ENCODE measurements at places on chromosomes 4 and X.

- no peak for DNase-seq
Observed at GRCh38 chr4:675036-675882, 917 bp downstream of the MYL5 start.

- peak; percentile 40 for DNase-seq
Observed at GRCh38 chr4:147173797-147174432, 228.3 kb upstream of the TTC29 start.

DNA sequence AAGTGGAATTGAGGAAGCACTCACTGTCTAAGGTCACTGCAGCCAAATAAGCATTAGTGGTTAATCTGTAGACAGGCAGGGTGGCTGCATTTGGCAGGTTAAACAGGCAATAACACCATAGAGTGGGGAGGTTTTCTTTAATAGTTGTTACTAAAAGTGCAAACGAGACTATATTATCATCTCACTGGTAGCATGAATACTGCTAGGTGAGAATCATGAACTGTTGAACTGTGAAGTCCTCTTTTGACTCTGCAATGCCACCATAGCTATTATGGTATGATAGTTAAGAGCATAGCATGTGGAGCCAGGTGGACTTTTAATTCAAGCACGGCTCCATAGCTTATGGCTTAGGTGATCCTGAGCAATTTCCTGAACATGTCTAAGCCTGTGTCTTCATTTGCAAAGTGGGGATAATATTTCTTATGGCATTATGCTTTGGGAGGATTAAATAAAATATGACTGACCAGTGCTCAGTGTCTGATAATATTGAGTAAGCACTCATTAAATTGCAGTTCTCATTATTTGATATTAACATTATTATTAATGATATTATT, 235.6 kb upstream of the HHIP start:
- no peak for DNase-seq

GRCh38 chrX:85619962-85620361, 240.5 kb upstream of the POF1B start:
- no peak for DNase-seq

- no peak for DNase-seq
Observed at GRCh38 chr4:61950625-61951024, 750.5 kb downstream of the ADGRL3 start.

DNA sequence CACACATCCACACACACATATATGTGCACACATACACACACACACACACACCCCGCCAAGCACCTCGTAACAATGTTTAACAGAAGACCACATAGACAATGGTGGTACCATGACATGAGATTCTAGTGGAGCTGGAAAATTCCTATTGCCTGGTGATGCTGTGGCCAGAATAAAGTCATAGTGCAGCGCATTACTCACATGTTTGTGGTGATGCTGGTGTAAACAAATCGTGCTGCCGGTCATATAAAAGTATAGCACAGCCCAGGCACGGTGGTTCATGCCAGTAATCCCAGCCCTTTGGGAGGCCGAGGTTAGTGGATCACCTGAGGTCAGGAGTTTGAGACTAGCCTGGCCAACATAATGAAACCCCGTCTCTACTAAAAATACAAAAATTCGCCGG, 275.2 kb downstream of the TRIML1 start:
- no peak for DNase-seq

DNA sequence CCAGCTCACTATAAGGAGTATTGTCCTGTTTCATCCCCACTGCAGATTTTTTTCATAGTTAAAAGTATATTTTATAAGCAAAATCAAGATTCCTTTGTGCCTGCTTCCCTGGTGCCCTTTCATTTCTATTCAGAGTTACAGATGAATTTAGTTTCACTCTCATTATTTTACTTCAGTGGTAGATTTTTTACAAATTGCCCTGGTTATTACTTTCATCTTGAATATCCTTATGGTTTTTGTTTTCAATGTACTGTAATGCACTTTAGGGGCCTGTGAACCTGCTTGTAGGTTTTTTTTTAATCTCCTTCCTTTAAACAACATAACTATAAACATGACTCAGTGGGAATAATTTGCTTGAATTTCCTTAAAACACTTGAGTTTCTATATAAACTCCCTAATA, 126.8 kb downstream of the GPR143 start:
- no peak for DNase-seq

GRCh38 chr4:177005674-177006230, 213.0 kb upstream of the VEGFC start:
- DNase-seq, result no peak

GRCh38 chr4:40897557-40898203, 147.9 kb downstream of the NSUN7 start:
- no peak for DNase-seq

- DNase-seq, result no peak
Observed at GRCh38 chrX:109855501-109855900, 122.4 kb upstream of the ACSL4 start.

DNA sequence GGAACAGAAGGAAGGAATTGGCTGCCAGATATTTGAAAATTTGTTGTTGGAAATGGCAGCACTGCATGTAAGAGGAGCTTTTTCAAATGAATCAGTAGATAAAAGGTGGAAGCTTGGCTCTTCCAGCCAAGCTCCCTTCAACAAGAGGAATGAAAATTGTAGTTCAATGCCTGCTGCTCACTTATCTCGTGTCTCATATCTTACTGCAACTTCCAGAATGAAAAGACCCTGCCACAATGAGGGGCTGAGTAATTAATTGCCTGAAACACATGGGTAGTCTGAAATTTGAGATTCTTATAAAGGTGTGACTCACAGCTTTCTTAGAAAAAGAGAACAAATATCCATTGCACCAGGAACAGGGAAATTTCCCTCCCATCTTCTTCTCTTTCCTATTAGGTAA, 53.0 kb downstream of the HAND2 start:
- DNase-seq, result no peak

DNA sequence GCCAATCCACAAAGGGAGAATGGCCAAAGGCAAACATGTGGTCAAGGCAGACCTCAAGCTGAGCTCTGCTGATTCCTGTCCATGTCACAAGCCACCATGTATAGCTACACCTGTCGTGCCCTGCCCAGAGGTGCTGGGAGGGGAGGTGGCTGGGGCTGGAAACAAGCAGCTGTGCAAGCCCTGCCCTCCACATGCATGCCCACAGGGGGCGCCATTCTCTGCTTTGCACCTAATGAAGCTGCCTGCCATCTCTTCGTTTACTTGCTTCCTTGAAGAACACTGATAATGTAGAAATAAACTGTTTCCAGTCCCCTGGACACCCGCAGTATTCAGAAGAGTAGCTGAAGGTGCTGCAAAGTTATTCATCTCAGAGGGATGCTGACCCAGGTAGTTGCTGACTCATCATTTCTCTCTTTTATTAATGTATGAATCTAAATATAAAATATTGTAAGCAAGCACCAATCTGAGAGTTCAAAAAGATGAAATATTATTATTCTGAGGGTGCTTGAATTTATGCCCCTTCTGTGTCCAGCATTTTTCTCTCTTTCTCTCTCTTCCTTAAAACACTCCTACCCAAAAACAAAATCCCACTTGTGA, 278.6 kb downstream of the ADGRA3 start:
- DNase-seq, result no peak

GRCh38 chrX:47941423-47941822, 62.4 kb downstream of the ZNF182 start:
- no peak for DNase-seq

GRCh38 chr4:144351306-144351705, 210.8 kb upstream of the GYPA start:
- no peak for DNase-seq

GRCh38 chrX:78514852-78515251, 144.3 kb downstream of the RTL3 start:
- no peak for DNase-seq

DNA sequence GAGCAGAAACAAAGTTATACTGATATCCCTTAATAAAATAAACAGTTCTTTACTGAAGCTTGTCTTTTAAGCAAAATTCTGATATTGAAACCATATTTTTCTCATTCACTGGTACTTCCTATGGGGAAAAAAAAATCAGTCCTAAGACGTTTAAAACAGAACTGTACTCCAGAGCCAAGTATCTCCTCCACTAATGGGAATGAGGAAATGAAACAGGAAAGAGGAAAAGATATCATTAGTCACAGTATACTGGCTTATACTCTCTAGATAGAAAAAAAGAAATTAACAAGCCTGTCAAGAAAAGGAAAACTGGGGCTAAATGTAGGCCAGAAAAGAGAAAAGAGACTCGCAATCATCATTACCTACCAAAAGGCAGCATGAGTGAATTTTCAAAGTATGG, 252.7 kb downstream of the CENPC start:
- no peak for DNase-seq

DNA sequence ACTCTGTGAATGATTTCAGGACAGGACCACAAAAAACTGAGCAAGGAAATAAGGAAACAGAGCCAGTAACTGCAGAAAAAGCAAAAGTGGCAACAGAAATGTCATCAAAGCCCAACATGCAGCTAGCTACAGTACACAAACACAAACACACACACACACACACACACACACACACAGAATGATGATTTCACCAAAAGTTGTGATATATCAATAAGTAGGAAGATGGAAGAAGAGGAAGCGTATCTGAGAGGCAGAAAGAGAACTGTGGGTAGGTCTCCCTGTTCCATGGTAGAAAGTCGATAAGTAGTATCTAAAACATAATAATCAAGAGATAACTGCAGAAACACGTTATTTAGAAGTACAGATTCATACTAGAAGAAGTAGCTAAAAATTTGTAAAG, 148.3 kb downstream of the MGST2 start:
- DNase-seq, result no peak

- no peak for DNase-seq
Observed at GRCh38 chr4:52317981-52318380, 266.9 kb downstream of the SPATA18 start.

DNA sequence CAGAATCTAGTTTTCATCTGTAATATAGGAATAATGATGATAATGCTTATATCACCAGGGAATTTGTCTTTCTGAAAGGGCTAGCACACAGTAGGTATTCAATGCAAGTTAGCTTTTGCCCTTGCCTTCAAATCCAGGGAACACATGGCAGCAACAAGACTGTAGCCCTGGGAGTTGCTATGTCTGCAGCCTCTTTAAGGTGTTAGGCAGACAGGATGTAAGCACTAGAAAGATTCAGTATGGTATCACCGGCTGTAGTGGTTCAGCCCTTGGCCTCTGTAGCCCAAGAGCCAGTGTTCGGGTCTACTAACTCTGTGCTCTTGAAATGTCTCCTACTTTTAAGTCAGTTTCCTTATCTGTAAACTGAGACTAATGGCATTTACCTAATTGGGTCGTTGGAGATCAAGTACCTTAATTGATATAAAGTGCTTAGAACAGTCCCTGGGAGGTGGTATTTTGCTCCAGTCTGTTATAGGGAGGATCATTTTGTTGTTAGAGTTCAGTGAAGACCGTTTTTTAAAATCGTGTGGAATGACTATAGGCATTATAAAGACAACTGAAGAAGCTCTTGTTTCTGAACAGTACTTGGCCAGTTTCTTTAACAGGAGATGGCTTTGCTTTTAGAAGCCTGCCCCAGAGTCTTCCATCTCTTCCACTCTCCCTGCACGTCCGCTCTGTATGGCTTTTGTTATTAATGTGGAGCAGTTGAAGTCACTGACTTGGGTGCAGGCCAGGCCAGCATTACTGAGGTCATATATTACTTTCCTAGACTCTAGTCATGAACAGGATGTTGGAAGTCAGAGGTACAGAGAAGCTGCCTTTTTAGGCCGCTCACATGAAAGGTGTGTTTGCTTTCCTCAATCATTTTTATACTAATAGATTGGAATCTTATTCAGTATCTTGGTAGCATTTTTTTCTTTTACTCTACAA, 44.8 kb downstream of the GAB1 start:
- peak; percentile 85 for DNase-seq

DNA sequence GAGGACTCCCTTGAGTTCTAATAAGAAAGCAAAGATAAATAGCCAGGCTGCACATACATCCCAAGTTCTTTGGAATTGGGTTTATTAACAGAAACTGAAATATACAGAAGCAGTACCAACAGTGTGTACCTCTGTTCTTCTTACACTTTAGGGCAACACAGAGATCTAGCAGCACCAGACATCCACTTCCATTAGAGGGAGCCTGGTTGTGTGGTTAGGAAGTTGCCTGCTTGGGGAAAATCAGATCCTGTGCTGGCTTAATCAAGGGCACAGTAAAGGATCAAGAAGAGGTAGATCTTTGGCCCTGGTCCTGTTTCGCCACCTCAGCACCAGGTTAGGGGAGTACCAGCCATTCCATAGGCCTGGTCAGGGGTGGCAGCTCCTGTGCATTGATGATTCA, 231.1 kb upstream of the ARHGAP24 start:
- no peak for DNase-seq

- no peak for DNase-seq
Observed at GRCh38 chrX:100648458-100649417, 4.7 kb downstream of the SRPX2 start.

DNA sequence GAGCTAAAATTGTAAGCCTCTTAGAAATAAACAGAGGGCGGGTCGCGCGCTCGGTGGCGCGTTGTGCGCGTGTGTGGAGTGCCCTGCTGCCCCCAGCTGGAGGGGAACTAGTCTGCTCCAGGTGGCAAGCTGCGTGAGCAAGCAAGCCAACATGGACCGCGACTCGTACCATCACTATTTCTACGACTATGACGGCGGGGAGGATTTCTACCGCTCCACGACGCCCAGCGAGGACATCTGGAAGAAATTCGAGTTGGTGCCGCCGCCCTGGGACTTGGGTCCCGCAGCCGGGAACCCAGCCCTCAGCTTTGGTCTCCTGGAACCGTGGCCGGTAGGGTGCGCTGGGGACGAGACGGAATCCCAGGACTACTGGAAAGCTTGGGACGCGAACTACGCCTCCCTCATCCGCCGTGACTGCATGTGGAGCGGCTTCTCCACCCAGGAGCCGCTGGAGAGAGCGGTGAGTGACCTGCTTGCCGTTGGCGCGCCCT, 66.1 kb downstream of the DNAAF6 start:
- no peak for DNase-seq

DNA sequence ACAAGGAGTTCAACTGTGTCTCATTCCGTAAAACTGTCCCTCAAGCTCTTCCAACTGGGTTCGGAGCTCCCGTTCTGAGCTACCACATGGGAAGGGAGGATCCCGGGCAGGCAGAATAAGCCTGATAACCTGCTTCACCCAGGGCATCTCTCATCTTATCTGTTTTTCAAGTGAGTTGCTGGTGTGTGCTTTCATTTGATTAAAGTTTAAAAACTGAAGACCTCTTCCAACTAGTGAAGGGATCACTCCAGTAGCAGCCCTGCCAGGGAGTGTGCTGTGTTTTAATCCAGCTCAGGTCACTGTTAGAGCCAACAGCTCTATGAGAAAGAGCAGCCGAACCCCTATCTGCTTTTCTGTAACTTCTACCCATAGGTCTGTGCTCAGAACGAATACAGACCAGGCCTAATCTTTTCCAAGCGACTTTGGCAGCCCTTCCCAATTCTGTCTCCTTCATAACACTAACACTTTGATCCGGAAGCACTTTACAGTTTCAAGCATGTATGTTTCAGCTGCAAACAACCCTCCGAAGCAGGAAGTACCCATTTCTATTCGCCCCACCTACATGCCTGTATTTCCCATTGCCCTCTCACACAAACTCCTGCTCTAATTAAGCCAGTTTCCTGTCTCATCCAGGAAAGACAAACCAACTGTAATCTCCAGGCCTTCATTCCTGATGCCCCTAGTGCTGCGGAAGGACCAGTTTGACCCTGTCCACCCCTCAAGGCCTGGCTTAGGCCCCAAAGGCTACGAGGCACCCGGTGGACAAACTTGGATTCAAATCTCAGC, 60.9 kb downstream of the IRF2 start:
- no peak for DNase-seq

Data from urinary bladder (tissue), 4 donors.